Foreskin keratinocyte (primary cell): ENCODE measurements at places on chromosomes 7 and 10. TPM values are rescaled to one million over a fixed set of nuclear protein-coding genes. Genes with fewer than 3 reads are reported as not detected.

TACC2 gene
- 21.1 and 24.5 TPM in 2 replicates for total RNA-seq

TAS2R5 gene
- 0.61 and 0.63 TPM in 2 replicates for total RNA-seq

GPR85 gene
- total RNA-seq, result 0.63 and 0.68 TPM in 2 replicates

DNA sequence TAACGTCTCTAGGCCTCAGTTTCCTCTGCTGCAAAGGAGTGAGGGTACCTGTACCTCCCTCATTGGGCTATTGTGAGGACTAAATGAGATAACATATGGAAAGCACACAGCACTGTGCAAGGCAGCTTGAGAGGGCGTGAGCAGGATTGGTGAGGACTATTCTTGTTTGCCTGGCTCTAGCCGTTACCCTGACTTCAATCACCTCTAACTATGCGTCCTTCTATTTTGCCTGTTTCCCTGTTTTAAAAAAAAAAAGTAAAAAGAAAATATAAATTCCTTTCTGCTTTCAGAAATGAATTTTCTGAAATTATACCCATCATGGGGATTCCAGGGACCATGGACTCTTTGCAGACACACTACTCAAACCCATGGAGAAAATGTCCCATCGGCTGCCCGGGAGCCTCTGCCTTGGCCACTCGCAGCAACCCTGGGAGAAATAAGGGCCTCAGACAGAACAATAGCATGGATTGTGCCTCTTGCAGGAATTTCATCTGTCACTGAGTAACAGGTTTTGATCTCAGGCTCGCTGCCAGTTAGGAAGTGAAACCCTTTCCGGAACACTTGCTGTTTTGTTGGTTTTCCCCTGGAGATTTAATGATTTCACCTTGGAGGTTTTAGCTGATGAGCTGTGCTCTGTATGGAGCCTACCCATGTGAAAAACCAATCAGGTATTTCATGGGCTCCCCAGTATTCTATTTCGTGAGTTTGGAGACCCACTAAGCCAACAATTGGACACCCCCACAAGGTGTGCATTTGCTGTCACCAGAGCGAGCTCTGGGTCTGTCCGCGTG, 55.6 kb downstream of the STEAP1B start:
- DNase-seq, result no peak

- no peak for DNase-seq
Measured at GRCh38 chr10:3293581-3294431, 121.2 kb upstream of the PITRM1 start.

GRCh38 chr10:70115948-70116682, 16.5 kb downstream of the AIFM2 start:
- no peak for DNase-seq

- no peak for DNase-seq
Measured at GRCh38 chr7:774161-775109, 47.4 kb upstream of the PRKAR1B start.

DNA sequence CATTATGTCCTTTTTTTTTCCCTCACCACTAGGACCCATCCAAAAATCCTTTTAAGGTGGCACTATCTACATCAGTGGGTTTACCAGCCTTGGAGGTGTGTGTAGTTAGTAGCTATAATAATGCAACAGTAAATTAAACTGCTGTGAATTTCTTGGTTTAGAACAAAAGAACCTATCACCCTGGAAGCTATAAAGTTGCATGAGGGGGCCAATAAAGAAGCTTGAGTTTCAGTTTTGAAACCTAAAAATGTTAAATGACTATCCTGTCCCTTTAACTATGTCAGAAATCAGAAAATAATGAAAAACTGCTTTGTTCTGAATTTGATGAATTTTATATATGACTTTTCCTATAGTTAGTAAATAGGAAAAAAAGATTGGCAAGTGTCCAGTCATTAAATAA, 80.2 kb downstream of the POLL start:
- no peak for DNase-seq

DNA sequence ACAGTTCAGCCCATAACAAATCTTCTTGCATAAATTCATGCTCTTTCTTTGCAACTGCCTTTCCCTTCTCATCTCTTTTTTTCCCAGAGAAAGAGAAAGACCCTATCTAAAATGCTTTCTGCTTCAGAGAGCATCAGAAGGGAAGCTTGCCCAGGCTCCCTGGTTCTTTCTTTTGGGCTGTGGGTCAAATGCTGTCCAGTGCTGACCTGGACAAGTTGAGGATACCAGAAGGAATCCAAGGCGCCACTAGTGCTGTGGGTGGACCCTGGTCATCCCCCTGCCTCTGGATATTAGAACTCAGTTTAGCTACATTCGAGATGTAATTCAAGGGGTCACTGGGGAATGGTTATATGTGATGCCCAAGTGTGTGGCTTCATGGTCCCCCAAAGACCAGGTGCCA, 411.6 kb downstream of the RPS24 start:
- no peak for DNase-seq

GRCh38 chr10:58264780-58265179, 2.9 kb downstream of the IPMK start:
- no peak for DNase-seq

DNA sequence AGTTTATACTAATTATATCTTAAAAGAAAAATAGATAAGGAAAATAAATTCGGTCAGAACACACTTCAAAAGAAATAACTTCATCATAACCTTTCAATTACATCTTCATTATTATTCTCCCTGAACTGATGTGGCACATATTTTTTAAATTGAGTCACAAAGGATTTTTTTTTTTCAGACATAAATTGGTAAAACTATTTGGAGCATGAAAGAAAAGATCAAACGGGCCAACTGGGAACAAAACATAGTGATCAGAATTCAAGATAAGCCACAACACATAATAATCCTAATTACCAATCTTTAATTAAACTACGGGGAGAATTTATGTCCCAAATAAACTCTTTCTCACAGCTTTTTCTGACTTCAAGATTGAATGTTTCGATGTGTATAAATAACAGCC, 258.2 kb upstream of the MAGI2 start:
- DNase-seq, result no peak
